ENCODE measurements at places on chromosomes 3 and 15.

GRCh38 chr3:149820183-149820582 lies 7.2 kb downstream of the RNF13 start:
- no peak for DNase-seq

DNA sequence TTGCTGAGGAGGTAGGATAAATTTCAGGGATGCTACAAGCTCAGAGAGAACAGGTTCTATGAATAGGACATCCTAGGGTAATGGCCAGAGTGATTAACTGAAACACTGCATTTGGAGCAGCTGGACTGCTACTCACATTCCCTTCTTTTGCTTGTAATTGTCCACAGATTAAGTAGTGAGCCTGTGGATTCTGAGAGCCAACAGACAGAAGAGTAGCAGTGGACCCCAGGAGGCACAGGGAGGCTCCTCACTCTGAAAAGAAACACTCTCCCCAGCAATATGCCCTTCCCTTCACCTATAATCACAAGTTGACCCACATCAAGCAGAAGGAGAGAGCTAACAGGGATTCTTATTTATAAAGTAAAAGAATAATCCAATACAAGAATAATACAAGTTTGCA lies 10.6 kb upstream of the RFX7 start:
- DNase-seq = no peak

- DNase-seq = no peak
These were observed 38.5 kb downstream of the IDH2 start for GRCh38 chr15:90063770-90064247.

- DNase-seq = no peak
These were observed 442.6 kb upstream of the PDZRN3 start for GRCh38 chr3:74067296-74067695.

- no peak for DNase-seq
These were observed 204.2 kb upstream of the TBC1D5 start for GRCh38 chr3:17946619-17947018.

Measured in amygdala (tissue), 56 donors.